ENCODE measurements at places on chromosomes 5 and 9.
A peak's percentile ranks its signal among the peaks of the same experiment; 100 is the strongest.

- no peak for DNase-seq
These were observed 111.8 kb downstream of the HMHB1 start for GRCh38 chr5:143923634-143924266.

- DNase-seq, result no peak
These were observed 930.3 kb upstream of the ARRDC3 start for GRCh38 chr5:92313385-92313784.

- no peak for DNase-seq
These were observed 48.7 kb upstream of the PHYKPL start for GRCh38 chr5:178281331-178281730.

DNA sequence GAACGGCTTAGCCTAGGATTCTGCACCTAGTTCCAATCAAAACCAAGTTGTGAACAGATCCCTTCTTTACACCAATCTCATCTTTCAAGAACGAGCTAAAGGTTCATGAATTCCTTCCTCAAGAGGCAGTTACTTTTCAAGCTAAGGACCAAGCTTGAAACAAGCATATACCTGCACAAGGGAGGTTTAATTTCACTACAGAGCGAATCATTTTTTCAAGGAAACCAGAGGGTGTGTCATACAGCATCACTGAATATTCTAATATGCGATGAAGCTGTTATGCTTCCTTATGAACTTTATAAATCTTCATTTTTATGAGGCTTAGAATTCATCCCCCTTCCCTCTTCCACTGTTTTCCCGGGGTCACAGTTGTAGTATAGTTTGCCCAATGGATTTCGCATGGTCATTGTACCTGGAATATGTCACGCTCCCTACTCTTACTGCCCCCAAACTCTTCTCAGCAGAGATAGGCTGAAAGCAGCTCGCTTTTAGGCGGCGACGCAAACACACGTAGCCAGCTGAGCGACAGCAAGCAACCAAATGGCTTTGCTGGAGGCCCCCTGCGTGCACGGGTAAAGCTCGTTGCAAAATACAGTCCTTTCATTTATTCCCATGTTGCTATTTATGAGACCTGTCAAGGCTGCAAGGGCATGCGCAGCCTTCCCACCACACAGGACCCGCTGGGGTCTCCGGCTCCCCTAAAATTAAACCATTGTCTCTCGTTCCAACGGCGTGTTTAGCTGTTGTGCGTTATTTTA, 832 bp downstream of the LMBRD2 start:
- peak; percentile 60 for DNase-seq

- no peak for DNase-seq
These were observed 169.2 kb downstream of the HSPA4 start for GRCh38 chr5:133220851-133221674.

DNA sequence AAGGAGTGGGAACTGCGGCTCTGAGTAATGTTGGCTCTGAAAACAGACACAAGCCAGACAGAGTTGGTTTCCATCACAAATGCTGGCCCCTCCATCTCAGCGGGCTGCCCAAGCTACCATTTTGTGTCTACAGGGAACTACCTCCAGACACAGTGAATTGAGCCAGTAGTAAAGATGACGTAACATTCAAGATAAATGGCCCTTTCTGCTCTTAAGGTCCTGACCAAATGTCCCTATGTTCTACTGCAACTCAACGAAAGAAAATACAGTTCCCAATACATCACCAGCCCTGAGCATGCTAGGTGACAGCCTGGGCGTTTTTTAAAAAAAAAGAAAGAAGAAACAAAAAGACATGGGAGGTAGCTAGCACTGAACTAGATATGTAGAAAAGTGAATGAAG, 227.8 kb upstream of the RASEF start:
- no peak for DNase-seq

DNA sequence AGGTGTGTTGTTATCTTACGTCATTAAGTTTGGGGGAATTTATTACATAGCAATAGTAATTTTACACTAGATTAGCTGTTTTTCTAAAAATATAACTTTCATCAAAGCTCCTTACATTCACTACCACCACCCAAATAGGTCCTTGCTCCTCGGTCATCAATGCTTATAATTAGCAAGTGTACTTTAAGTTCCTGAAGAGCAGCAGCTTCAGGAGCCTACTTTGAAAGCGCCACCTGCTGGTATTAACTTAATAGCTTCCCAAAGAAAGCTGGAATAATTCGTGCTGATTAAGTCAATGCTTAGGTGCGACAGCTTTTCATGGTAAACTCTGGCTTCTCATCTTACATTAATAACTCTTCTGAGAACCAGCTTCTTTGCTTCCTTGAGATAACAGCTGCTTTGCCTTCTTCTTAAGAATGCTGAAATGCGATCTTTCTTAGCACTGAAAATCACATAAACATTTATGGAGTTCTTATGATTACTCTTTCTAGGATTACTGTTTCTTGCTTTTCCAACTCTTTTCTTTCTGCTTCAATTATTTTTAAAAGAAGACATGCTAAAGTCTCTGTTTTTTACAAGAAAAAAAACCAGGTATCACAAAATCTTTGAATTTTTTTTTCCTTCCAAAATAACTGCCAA, 10.0 kb upstream of the C5 start:
- peak; percentile 76 for DNase-seq

- DNase-seq, result no peak
These were observed 321.8 kb downstream of the SLIT3 start for GRCh38 chr5:168979135-168979534.

DNA sequence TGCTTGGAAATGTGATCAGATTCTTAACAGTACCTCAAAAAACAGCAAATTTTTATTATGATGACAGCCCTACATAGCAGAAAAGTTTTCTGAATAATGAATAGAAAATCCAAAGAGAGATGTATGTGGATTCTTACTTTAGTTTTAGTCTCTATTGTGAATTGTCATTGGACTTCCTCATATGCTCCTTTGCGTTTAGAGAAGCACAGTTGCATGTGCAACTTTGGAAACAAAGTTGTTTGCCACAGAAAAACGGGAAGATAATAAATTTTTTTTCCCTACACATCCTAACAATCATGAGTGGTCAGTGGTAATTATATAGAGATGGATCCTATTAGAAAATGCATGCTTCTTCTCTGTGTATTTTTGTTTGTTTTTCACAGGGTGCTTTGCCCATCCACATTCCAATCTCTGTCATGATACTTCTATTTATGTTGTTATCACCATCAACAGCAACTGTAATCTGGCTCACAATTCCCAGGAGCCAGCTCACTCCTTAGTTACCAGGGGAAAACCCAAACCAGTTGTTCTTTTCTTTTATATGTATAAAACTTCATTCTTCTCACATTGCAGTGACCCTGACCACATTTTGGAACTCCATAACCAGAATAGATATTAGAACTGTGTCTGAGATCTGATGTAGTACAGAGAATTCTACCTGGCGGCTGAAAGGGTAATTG, 118.7 kb downstream of the NDUFS4 start:
- DNase-seq, result no peak

DNA sequence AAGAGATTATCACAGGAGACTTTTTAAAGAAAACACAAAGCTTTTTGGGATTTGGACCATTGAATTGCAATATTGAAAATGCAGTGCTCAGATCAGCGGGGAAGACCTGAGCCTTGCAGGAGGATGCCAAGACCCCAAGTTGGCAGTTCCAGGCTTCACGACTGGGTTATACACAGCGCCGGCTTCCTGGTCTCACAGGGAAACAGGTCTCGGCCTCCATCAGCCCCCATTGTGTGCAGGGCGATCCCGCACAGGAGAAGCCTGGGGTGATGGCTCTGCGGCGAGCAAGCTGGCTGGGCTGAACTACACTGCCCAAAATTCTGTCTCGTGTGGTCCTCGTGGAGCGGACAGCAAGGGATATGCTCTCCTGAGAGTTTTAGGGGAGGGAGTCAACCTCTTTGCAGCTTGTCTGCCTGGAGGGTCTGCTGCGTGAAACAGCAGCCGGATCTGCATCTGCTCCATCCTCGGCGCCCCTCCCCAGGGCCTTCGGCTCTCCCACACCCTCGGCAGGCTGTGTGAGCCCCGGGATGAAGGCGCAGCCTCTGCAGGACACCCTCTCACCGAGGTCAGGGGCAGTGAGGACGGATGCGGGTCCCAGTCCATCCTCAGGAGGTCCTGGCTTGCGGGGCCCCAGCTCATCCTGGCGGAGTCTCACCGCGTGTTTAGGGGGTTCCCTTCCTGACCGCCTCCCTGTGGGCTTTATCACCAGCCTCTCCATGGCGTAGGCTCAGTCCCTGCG, 60.6 kb downstream of the NSUN2 start:
- DNase-seq, result no peak

DNA sequence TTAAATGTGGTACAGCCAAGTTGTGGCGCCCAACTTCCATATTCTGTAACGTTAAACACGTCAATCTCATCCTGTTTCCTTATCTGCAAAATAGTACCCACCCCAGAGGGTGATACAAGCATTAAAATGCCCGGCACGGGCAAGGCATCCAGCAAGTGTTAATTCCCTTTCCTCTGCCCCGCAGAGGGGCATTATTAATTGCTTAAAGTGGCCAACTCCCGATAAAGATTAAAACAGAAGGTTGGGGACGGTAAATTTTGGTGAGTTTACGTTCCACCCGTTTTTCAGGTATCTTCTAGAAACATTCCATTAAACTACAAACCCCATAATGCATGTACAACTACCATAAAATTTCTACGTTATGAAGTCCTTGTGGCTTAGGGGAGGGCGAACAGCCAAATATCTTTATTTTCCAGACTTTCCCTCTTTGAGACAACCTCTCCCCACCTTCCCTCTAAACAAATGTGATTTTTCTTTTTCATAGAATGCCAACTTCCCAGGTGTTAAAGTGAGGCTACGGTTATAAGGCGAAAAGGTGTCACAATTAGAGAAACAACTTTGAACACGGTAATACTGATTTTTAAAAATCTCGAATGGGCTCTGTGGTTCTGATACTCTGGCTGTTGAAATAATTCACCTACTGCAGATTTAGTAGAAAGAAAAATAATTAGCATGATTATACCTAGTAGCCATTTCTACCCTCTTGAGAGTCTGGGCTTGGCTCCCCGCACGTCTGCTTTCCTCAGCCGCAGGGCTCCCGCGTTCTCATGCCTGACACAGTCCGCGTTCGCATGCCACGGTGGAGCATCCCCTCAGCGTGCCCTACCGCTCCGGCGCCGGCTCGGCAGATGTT, 1.2 kb upstream of the GPBP1 start:
- peak; percentile 43 for DNase-seq

GRCh38 chr5:149761461-149761860, 31.4 kb downstream of the PPARGC1B start:
- DNase-seq, result no peak

- DNase-seq, result no peak
These were observed 379.5 kb upstream of the GRAMD2B start for GRCh38 chr5:126043688-126044087.

DNA sequence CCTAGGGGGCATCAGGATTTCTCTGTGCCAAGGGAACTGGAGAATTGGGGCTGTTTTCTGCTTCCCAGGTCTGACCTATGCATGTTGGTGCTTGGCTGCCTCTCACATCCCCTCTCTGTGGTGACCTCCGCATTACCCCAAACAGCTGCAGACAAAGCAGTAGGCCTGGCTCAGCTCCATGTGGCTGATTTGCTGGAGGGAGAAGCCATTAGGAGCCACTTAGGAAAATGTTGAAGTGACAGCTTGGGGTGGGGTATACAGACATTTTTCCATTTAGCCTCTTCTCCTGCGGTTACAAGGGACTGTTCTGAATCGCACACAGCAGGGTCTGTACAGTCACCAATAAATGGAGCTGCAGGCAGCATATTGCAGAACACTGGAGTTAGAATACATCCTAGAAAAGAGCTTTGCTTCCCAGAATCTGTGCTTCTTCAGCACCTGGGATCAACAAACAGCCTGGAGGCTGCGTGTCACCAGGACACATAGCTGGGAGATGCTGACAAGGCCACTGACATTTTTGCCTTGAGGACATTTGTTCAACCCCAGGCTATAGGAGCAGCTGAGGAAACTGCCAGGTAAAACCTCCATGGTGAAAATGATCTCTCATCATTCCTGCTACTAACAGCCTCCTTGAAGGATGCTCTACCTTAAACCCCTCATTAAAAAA, 335.3 kb downstream of the DIRAS2 start:
- no peak for DNase-seq
